GM13977 (cell line): ENCODE measurements at places on chromosomes 12 and 14.

DNA sequence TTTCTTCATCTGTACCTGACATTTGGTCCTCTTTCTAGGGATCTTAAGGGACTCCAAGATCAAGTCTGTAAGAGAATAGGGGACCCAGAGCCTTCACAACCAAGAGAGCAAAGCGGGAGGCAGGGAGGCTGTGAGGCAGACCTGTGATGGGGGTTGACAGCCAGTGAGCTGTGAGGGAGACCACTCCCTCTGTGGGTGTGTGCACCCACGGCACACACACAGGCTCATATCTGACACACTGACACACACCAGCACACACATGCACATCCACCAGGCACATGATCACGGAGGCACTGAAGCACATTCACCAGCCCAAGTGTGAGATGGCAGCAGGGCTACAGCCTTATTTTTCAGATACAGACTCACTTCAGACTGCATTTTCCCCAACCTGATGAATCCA is 55.2 kb downstream of the SPTB start:
- no peak for DNase-seq

DNA sequence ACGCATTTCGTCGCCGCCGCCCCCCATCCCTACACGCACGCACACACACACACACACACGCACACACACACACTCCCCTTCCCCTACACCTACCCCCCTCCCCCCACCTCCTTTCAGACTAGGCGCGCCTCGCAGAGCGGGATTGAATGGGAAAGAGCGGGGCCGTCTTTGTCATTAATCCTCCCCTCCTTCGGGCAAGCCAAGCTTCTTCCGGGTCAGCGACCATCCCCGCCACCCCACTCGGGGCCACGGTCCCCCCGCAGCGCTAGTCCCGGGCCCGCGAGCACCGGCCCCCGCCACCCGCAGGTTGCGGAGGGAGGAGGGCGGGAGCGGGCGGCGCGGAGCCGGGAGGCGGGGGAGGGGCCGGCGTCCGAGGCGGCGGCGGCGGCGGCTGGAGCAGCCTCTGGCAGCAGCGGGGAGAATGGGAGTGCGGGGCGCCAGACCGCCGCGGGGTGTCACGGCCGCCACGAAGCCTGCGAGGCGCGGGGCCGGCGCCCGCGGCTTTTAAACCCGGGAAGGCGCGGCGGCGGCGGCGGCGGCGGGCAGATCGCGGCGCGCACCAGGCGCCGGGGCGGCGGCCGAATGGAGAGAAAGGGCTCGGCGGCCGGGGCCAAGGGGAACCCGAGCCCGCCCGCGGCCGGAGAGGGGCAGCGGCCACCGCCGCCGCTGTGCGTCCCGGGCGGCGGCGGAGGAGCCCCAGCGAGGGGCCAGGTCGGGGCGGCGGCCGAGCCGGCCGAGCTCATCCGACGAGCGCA is at the start of gene TTC9:
Gene TTC9 (plus strand): TSS at position 369 of the 755 bp plus-strand sequence. CDS start 214 bp downstream, at position 583.
- peak; percentile 68 for DNase-seq

DNA sequence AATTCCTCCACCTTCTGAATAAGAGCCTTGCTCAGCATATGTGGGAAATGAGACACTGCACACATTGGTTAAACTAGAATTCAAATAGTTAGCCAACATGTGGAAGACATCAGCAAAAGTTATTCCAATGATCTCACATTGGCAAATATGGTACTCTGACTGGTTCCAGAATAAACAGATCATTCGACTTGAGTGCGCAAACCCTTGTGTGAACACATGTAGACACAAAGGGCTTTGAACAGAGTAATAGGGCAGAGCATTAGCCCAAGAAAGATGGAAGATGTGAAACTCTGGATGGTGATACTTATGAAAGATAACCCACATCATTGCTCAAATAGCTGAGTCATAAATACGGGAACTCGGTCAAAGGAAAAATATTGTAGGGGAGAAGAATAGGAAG is 1133.4 kb upstream of the SEL1L start:
- DNase-seq: no peak

DNA sequence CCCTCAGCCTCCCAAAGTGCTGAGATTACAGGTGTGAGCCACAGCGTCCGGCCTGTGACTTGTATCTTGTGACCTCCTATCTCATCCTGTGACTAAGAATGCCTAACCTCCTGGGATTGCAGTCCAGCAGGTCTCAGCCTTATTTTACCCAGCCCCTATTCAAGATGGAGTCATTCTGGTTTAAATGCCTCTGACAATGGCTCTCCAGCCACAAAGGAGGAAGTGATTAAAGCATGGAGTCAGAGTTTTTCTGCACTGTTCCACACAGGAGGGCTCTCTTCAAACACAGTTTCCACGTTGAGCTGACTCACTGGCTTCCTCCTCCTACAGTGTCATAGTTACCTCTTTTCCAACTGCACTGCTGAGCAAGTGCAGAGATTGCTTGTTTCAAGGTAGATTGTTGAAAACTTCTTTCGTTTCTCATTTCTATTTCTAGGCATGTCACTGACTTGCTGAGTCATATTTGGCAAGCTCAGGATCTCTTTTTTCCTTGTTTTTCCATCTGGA is 383.8 kb downstream of the PCNX1 start:
- peak; percentile 38 for DNase-seq

GRCh38 chr14:102182936-102183619 is 43.4 kb downstream of the WDR20 start:
- DNase-seq: no peak

- DNase-seq: no peak
These were observed 43.1 kb downstream of the ZFP36L1 start for GRCh38 chr14:68749487-68750475.

DNA sequence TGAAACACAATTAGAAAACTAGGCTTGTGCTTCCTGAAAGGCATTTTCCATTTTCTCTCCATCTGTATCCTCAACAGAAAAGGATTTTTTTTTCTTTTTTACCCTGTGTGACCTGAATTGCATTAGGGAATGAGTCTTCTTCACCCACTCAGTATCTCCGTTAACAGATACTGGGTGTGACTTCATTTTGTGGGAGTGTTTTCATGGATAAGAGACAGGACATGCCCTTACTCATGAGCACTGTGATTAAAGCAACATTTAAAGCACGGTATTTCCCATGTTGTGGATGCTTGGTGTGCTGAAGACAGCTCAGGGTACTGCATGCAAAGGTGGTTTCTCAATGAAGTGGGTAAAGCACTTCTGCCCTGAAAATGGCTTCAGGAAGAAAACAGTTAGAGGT is 1397.3 kb upstream of the TMEM132C start:
- DNase-seq: no peak
